ENCODE measurements at places on chromosomes 7 and 10.
A peak's percentile ranks its signal among the peaks of the same experiment; 100 is the strongest.

DNA sequence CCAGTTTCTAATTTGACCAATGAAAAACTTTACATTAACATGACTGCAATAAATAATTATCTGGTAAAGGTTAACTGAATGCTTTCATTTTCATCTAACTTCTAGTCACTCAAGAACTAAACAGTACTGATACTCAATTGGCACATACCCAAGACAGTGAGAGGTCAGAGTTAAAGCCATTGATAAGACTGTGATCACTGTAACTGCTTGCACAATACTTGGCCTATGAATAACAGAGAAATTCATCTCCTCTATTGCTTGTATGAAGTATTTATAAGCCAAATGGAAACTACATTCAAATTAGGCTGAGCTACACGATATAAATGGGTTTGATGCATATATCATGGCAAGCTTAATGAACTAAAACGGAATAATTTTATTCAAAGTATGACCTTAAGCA, 43.0 kb downstream of the HERC4 start:
- DNase-seq, result no peak

GRCh38 chr7:149854611-149855360, 16.6 kb downstream of the ZNF862 start:
- no peak for DNase-seq

DNA sequence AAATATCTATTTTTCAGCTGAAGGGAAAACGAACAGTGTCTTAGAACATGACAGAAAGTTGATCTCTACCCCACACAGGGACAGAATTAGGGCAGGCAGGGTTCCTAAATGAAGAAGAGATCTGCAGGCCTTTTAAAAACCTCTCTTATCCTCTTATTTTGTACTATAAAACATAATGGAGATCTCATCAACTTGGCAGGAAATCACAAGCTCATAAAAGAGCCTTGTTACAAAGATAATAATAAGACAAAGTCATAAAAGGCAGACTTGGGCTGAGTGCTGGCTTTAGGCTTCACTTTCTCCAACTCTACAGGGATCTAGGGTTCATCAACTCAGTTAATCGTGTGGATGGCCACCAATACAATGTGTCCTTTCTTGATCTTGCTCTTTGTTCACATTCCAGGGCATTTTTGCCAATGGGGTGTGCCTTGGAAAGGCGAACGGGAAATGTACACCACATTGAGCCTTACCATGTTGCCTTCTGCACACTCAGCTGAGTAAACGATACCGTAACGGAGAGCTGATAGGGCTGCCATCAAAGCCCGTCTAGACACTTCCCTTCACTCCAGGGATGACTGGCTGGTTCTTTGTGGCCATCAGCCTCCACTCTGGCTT, 7.1 kb upstream of the TEX36 start:
- DNase-seq, result no peak

DNA sequence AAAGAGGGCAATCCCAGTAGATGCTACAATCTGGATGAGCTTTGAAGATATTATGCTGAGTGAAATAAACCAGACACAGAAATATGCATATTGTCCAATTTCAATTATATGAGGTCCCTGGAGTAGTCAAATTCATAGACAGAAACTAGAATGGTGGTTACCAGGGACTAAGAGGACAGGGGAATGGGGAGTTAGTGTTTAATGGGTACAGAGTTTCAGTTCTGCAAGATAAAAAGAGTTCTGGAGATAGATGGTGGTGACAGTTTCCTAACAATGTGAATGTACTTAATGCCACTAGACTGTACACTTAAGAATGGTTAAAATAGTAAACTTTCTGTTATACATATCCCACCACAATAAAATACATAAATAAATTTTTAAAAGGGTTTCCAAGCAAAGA, 236.6 kb downstream of the ELMO1 start:
- no peak for DNase-seq

- peak; percentile 55 for DNase-seq
These were observed 167.6 kb downstream of the ZNF365 start for GRCh38 chr10:62541811-62542210.

GRCh38 chr10:114481055-114481454, 76.8 kb upstream of the AFAP1L2 start:
- DNase-seq, result no peak

DNA sequence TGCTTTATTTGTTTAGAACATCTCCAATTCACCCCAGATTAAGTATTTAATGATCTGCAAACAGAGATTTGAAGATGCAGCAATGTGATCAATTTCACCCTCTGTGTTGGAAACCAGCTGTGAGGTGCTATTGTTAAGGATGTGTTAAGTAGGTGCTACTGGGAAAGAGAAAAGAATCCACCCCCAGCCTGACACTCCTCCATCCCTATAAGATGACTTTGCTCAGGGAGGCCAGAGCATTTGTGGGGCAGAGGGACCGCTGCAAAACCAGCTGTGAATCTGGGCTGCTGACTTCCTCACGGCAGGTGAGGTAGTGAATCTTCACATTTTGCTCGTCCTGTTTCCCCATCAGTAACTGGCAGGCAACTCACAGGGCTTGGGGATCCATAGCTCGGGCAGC, 297.5 kb downstream of the GFRA1 start:
- no peak for DNase-seq

Data from naive B cell (primary cell).